Stimulated activated effector memory CD8-positive, alpha-beta T cell treated with anti-CD3 and anti-CD28 coated beads, Interleukin-12 subunit alpha, Interleukin-12 subunit beta, amount 100 ng/mL, for 72 hours (primary cell): ENCODE measurements at places on chromosomes 3 and 15.

- no peak for DNase-seq
Measured at GRCh38 chr3:45100981-45101407, 45.2 kb downstream of the CDCP1 start.

DNA sequence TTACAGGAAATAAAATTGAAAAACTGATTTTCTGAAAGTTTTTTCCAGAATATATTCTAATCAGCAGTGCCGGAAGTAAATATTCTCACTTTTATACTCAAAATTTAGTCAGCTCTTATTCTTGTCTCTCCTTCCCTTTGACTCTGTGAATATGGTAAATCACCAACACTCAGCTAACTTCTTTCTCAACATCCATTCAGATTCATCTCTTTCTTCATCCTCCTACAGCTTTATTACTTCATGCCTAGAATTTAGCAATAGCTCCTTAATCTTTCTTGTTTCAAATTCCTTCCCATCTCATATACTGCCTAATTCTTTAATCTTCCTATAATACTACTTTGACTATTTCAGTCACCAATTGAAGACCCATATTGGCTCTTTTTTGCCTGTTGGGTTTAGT is 67.9 kb downstream of the FGF7 start:
- DNase-seq, result no peak

GRCh38 chr3:8777978-8778267 is 8.5 kb upstream of the OXTR start:
- no peak for DNase-seq

DNA sequence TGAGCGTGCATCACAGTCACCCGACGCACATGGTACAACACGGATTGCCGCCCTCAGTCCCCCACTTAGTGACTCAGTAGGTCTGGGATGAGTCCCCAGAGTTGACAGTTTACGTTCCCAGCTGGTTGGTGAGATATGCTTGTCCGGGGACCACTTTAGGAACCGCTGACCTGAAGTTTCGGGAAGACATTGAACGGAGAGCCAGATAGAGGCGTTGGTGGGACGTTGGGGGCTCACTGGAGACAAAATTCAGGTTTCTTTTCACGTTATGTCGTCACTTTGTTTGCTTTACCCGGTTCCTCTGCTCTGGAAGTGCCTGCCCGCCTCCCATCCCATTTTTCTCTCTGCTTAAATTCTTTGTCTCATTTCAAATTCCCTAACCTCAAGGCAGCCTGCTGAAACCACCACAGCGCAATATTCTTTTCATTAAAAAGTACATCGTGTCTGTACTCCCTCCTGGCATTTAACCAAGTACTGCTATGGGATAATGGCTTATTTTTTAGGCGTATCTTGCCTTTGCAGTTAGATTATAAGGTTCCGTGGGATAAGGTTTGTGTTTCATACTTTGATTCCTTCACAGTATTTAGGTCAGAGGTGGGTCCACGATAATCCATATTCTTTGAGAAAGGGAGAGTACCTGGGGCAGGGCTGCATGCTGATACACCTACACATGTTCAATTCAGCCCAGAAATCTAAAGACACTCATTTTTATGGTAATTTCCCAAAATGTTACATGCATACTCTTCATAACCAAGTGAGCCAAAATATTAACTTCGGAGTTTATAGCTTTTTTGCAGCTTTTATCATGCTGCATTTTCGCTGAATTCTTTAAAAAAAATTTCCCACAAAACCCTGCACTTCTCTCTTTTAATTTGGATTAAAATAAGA is 921 bp downstream of the LMLN start:
- no peak for DNase-seq

GRCh38 chr3:31766669-31767068 is 214.4 kb downstream of the OSBPL10 start:
- no peak for DNase-seq

- no peak for DNase-seq
Measured at GRCh38 chr3:143786219-143787191, 61.8 kb downstream of the SLC9A9 start.

DNA sequence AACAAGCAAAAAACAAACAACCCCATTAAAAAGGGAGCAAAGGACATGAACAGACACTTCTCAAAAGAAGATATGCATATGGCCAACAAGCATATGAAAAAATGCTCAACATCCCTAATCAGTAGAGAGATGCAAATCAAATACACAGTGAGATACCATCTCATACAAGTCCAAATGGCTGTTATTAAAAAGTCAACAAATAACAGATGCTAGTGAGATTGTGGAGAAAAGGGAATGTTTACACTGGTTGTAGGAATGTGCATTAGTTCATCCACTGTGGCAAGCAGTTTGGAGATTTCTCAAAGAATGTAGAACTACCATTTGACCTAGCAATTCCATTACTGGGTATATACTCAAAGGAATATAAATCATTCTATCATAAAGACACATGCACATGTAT is 44.5 kb downstream of the RIOX2 start:
- DNase-seq, result no peak

GRCh38 chr3:169264711-169265110 is 398.8 kb downstream of the MECOM start:
- no peak for DNase-seq

DNA sequence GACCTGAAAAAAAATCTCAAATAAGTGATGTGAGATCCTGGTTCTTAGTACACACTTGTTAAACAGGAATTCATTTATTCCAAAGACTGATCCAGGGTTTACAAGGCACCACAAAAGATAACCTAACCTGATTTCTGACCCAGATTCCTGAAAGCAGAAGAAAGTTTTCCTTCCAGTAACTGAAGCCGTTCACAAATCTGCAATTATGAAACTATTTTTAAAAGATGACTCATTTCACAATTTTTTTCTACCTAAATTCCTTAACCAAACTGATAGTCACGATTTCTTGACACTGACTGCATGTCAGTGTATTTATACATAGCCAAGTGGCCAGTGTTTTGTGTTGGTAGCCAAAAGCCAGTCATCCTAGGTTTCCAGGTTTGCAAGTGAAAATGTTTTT is 17.1 kb downstream of the SLC9A9 start:
- DNase-seq, result no peak

GRCh38 chr3:115085197-115085865 is 61.8 kb downstream of the ZBTB20 start:
- DNase-seq, result no peak

GRCh38 chr15:85924088-85924487 is 129.4 kb upstream of the KLHL25 start:
- DNase-seq, result no peak

GRCh38 chr15:77038312-77039216 is 32.3 kb downstream of the TSPAN3 start:
- no peak for DNase-seq

GRCh38 chr3:59766200-59766872 is 716.5 kb upstream of the CFAP20DC start:
- DNase-seq, result no peak

DNA sequence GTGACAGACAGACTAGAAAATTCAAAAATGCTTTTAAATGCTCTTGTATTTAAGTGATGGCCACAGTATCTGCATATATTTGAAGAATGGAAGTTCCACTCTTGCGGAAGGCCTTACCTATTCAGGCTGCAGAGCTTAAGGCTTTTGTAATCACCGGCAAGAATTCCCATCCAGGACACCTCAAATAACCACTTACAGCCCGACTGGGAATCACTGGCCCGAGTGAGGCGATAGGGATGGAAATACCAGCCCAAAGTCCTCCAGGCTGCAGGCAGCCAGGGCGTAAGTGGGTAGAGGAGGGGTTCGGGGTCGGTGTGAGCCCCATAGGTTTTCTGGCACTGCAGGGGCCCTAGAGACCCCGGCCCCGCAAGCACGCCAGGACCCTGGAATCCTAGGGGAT is 9.5 kb downstream of the CMTM7 start:
- no peak for DNase-seq

DNA sequence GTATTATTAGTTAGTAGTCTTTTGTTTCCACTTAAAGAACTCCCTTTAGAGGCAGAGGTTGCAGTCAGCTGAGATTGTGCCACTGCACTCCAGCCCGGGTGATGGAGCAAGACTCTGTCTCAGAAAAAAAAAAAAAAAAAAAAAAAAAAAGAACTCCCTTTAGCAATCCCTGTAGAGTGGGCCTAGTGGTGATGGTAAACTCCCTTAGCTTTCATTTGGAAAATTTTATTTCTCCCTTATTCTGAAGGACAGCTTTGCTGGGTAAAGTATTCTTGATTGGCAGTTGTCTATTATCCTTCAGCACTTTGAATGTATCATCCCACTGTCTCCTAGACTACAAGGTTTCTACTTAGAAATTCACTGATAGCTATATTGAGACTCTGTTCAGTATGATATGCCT is 46.0 kb downstream of the RPL39L start:
- no peak for DNase-seq

DNA sequence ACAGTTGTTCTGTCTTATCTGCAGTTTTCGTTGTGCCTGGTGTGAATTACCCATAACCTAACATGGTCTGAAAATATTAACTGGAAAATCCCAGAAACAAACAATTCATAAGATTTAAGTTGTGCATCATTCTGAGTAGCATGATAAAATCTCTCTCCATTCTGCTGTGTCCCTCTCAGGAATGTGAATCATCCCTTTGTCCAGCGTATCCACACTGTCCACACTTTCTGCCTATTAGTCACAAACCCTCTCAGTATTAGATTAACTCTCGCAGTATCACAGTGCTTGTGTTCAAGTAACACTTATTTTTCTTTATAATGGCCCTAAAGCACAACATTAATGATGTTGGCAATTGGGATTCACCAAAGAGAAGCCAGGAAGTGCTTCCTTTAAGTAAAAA is 203.2 kb downstream of the CGGBP1 start:
- no peak for DNase-seq

- no peak for DNase-seq
Measured at GRCh38 chr3:38907426-38907825, 91.4 kb upstream of the SCN10A start.

- DNase-seq, result no peak
Measured at GRCh38 chr3:16132190-16132589, 42.3 kb upstream of the GALNT15 start.

GRCh38 chr15:37246856-37247255 is 146.5 kb upstream of the MEIS2 start:
- DNase-seq, result no peak

DNA sequence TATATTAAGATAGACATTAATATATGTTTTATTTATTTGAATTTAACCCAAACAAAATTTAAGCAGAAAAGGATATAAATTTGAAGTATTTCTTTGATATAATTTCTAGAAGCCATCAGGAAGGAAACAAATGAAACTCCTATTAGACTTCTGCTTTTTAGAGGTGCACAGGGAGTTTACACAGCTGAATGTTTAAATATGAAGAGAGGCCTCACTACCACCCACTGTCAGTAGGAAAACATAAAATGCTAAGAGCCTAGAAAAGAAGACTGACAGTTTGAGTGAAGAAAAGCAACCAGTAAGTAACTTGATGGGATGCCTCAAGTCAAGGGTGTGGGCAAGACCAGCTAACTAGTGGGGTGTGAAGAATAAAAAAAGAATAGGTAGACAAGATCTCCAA is 19.7 kb downstream of the PLSCR2 start:
- DNase-seq, result no peak
